Activated gamma-delta T cell treated with Interleukin-2 at 50 U/mL for 16 hours (primary cell): ENCODE measurements at places on chromosomes 3 and 15.

DNA sequence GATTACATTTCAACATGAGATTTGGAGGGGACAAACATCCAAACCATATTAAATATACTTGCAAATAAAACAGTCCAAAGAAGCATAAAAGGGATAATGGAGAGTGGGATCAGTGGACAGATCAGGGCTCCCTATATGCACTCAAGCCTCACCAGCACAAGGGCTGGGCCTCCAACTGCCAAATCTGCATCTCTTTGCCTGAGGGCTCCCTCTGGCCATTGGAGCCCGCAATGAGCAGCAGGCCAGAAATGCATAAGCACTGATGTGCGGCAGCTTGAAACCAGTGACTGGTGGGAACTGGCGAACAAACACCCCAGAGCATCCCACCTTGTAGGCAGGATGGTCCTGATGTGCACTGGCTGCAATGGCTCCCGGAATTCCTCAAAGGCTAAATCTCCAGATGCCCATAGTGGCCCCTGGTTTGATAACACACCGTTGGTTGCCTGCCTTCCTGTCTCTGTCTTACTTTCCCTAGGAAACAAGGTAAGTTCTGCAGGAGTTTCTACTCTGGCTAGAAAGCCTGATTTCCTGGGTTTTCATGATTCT is 55.9 kb upstream of the POMGNT2 start:
- DNase-seq: no peak

DNA sequence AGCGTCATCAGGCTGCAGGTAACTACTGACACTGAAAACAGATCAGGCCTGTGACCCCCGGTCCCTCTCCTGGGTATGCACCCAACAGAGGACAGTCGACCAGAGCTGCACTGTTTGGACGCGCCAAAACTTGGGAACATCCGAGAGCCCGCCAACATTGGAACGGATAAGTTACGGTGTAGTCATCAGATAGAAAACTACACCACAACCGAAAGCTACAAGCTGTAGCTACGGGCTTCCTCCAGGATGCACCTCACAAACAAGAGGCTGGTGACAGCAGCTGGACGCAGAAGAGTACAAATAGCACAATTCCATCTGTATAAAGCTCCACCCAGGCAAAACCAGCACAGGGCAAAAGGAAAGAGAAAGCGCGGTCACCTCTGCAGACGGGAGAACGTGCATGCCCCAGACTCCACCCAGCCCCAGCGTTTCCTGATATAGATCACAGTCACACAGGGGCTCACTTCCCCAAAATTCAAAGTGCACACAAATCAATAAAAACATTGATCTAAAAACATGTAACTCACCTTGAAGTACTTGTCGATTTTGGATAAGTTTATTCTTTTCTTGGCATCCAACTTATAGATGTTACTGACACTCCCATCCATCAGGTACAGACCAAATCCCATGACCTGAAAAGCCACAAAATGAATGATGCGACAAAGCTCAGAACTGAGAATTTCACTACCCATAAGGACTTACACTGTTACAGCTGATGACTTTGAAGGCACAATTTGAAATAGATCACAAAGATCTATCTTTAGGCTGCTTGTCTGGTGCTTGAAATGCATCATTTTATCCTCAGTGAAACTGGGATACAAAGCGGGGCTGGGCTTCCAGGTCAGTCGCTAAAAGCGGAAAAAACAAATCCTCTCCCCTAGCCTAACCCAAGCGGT is 43.3 kb downstream of the CYFIP1 start:
- DNase-seq: no peak

- DNase-seq: no peak
Measured at GRCh38 chr3:151501171-151501922, 40.5 kb upstream of the IGSF10 start.

DNA sequence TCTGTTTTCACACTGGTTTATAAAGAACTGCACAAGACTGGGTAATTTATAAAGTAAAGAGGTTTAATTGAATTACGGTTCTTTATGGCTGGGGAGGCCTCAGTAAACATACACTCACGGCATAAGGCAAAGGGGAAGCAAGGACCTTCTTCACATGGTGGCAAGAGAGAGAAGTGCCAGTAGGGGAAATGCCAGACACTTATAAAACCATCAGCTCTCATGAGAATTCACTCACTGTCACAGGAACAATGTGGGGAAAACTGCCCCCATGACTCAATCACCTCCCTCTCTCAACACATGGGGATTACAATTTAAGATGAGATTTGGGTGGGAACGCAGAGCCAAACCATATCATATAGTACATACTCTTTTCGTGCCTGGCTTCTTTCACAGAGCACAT is 42.4 kb downstream of the MAP2K1 start:
- DNase-seq: no peak
